ENCODE measurements at places on chromosomes 6 and 20. TPM values are rescaled to one million over a fixed set of nuclear protein-coding genes. Genes with fewer than 3 reads are reported as not detected.

The FILIP1 gene
- not detected for total RNA-seq

The TRIM40 gene
- not detected for total RNA-seq

The SOX4 gene
- total RNA-seq: 20.8 TPM

The DOK5 gene
- total RNA-seq: 4.7 TPM

The FOXC1 gene
- 0.05 TPM for total RNA-seq

The DZANK1 gene
- total RNA-seq: 1.3 TPM

The OR12D3 gene
- total RNA-seq: not detected

The POLR3F gene
- 13.5 TPM for total RNA-seq

The STMND1 gene
- total RNA-seq: not detected

The BICRAL gene
- 14.2 TPM for total RNA-seq

The ASIP gene
- total RNA-seq: not detected

The PNLDC1 gene
- 0.74 TPM for total RNA-seq

The ADIG gene
- total RNA-seq: not detected

The SPATS1 gene
- not detected for total RNA-seq

The SIGLEC1 gene
- not detected for total RNA-seq

The PPIL6 gene
- total RNA-seq: not detected

The HLA-A gene
- total RNA-seq: 1,569 TPM

The SLX4IP gene
- 6.4 TPM for total RNA-seq

The NKX2-4 gene
- total RNA-seq: not detected

The PLN gene
- total RNA-seq: not detected

The MOCS1 gene
- total RNA-seq: 1.6 TPM

The TAGAP gene
- total RNA-seq: 38.1 TPM

The LSM14B gene
- 42.9 TPM for total RNA-seq

The SLC13A3 gene
- not detected for total RNA-seq

The HUS1B gene
- total RNA-seq: 1.6 TPM

The HLA-DQA1 gene
- total RNA-seq: 6.3 TPM

The SLC22A16 gene
- not detected for total RNA-seq

The GHRH gene
- total RNA-seq: not detected

The KDM1B gene
- 9.9 TPM for total RNA-seq

The CTAGE9 gene
- total RNA-seq: not detected

The STAU1 gene
- total RNA-seq: 69.7 TPM

The ALDH8A1 gene
- total RNA-seq: 1.1 TPM

The EFCAB8 gene
- total RNA-seq: 0.37 TPM

The C6orf15 gene
- total RNA-seq: not detected

The FAM184A gene
- 2.6 TPM for total RNA-seq

The SAMD3 gene
- total RNA-seq: 3.2 TPM

The OTOR gene
- total RNA-seq: not detected

All from activated T-helper 2 cell treated with anti-CD3 and anti-CD28 coated beads, Interferon-gamma antibody, Interleukin-2, Interleukin-4, amounts not matched to agents 10 μg/mL and 5 μg/mL and 100 μg/mL, durations not matched to agents 14 hours and 24 hours and 36 hours (primary cell).